ENCODE measurements at places on chromosomes 3 and 15.

DNA sequence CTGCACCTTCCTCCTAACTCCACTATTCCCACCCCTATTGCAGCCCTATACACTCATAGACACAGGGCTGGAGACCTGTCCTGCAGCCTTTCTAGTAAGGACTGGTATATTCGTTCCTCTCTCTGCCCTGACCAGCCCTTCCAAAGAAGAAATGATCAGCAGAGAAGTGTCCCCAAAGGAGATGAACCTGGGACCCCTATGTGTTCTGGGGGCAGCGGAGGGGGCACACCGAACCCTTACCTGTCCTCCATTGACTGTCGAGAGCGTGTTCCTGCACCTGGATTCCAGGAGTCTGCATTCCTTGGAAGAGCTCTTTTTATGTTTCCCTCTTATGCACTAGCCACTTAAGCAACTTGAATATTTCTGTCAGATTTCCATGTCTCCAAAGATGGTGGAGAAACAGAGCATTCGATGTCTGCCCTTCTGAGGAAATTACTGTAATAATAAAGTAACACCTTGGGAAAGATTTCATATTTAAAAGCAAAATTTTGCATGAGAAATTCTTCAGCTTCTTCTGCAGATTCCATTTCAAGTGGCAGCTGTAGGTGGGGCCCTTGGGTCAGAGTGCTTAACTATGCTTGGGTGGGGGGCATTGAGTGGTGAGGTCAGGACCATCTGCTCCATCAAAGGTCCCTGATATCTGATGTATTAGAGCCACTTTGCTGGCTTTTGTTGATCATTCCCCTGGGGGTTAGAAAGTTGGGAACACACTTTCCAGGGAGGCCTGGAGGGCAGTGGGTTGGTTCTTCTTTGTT is 6.3 kb downstream of the EPHB1 start:
- DNase-seq, result no peak

- no peak for DNase-seq
Observed at GRCh38 chr15:37877851-37878741, 56.3 kb upstream of the TMCO5A start.

DNA sequence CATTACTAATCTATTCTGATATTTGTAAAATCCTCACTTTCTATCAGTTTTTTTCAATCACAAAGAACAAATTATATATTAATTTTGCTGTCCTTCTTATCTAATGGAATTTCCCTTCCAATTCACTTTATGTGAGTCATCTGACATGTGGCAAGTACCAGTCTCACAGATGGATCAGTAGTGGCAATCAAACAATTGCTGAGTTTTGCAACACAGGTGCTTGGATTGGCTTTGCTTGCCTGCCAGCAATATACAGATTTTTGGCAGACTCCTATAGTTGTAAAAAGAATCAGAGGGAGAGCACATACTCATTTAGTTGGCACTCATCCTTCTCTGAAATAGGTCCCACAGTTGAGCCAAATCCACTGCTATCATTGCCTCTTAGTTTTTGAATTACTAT is 83.7 kb downstream of the BCHE start:
- DNase-seq, result no peak

DNA sequence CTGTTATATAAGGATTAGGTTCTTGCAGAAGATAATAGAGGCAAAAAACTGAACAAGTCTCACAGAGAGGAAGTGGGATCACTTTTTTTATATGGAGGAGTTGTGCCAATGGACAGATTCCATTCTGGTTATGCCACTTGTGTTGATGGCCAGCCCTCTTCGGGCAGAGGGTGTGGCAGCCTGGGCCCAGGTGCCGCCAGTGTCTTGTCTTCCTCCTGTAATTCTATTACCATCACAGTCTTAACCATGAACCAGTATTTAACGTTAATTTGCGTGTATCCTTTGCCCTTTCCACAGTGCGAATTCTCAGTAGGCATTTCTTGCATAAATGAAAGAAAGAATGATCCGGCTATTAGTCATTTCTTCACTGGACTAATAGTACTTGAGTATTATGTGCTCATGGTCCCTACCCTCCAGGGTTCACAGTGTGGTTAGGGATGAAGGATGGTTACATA is 7.0 kb upstream of the USP4 start:
- no peak for DNase-seq

DNA sequence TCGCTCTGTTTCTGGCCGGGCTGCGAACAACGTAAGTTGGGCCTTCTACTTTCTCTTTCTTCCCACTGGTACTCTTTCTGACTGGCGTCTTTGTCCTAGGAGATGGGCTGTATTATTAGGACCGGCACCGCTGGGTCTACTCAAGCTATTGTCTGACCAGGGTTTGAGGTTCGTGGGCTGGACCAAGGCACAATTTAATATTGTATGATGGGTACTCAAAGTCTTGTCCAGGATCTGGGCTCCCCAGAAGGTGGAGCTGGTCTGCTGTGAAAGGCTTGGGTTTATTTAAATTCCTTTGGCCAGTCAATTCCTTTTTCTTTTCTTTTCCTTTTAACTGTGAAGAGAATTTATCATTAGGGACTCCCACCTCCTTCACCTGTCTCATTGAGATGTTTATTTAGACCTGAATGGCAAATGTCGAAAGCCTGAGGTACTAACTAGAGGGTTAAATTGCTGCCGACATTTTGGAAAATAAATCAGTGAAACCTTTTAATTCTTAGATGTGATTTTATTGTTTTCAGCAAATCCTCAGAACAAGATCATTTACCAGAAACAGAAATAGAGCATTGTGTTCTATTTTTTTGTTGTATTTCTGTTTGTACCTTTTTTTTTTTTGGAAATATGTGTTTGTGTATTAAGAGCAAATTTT is 410 bp downstream of the LRRC49 start:
- DNase-seq, result peak; percentile 40

Data from heart right ventricle (tissue), 16 donors.